Stimulated activated CD8-positive, alpha-beta memory T cell treated with anti-CD3 and anti-CD28 coated beads, Interleukin-4, amount 100 ng/mL, for 4 hours (primary cell): ENCODE measurements at places on chromosomes 2 and 18.

DNA sequence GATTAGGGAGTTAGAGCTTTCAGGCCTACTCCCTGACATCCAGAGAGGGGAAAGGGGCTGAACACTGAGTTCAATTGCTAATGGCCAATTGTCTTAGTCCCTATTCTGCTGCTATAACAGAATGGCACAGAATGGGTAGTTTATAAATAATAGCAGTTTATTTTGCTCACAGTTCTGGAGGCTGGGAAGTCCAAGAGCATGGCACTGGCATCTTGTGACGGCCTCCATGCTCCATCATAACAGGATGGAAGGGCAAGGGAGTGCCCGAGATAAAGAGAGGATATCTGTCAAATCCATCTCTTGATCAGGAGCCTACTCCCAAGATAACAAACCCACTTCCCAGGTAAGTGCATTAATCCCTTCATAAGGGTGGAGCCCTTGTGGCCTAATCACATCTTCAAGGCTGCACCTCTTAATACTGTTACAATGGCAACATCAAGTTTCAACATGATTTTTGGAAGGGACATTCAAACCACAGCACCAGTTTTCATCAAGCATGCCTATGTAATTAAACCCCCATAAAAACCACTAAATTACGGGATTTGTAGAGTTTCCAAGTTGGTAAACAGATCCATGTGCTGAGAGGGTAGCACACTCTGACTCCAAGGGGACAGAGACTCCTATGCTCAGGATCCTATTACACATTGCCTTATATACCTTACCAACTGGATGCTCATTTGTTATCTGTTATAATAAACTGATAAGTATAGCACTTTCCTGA lies 44.6 kb downstream of the BAZ2B start:
- no peak for DNase-seq

- DNase-seq, result no peak
These were observed 80.4 kb downstream of the STK39 start for GRCh38 chr2:168166902-168167510.

DNA sequence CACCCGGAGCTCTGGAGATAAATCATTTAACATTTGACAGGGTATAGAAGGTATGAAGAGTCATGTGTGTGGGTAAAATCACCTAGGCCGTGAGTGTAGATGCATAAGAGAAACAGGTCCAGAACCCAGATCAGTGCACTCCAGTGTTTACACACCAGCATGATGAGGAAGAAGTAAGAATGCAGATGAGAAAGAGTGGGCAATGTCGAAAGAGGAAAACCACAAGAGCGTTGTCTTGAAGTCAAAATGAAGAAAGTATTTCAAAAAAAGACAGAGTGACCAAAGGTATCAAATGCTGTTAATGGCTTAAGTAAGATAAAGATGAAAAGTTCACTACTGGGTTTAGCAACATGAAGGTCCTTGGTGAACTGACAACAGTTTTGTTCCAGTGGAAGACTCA lies 32.0 kb upstream of the PLB1 start:
- no peak for DNase-seq

DNA sequence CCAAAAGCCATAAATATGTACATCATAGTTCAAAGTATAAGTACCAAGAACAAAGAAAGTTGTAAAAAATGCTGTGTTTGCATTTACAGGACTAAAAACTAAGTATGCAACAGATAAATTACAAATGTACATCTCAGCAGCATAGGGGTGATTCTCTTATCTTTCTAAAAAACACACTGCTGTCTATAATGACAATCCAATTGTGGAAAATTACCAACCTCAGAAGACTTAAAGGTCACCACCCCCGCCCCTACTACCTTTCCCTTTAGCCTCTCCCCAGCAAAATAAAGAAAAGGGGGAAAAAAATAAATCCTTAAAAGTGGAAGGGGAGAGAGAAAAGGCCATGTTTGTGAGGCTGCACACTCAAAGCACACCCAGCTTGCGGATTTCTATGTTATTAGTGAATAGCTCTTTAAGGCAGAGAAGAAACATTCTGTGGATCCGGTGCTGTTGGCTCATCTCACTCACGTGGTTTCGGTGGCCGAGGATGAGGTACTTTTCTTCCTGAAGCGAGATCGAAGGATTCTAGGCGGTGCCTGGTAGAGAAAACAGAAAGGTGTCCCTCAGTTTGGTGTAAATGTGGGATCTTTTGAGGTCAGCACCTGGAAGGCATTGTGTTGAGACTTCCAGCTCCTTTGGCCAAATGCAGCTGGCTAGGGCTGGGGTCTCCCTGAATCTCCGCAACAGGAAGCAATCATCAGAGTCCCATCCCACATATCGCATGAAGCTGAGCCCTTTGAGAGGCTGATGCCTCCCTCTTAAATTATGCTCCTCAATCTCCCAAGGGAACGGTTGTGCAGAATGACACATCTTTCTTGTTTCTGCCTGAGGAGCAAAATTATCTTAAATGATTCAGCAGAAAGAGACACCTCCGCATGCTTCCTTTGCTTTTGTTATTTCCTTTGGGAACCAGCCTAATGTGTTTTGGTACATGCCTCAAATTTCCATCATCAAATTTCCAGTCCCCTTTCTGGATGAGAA lies 17.6 kb downstream of the MRPL35 start:
- DNase-seq, result no peak

GRCh38 chr2:121309801-121310200 lies 24.8 kb upstream of the TFCP2L1 start:
- no peak for DNase-seq

DNA sequence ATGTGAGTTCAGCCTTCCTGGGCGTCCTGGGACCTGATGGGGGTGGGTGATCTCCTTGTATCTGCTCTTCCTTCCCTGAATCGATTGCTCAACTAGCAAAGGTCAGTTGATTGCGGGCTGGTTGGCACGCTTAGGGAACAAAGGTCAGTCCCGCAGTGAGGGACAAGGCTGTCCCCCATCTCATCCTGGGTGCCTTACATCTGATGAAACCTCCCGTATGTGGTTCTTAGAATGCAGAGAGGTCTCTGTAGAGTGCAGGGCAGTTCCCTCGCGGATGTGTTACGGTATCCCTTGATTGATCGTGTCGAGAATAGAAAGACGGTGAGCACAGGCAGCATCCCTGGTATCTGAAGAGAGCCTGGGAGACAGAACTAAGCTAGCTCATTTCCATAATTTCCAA lies 56.4 kb upstream of the RBM44 start:
- DNase-seq, result no peak

- DNase-seq, result no peak
These were observed 95.5 kb downstream of the THNSL2 start for GRCh38 chr2:88265352-88266303.

- no peak for DNase-seq
These were observed 80.5 kb downstream of the DTNB start for GRCh38 chr2:25592766-25593292.

GRCh38 chr2:39796134-39796533 lies 17.1 kb upstream of the THUMPD2 start:
- DNase-seq, result no peak

DNA sequence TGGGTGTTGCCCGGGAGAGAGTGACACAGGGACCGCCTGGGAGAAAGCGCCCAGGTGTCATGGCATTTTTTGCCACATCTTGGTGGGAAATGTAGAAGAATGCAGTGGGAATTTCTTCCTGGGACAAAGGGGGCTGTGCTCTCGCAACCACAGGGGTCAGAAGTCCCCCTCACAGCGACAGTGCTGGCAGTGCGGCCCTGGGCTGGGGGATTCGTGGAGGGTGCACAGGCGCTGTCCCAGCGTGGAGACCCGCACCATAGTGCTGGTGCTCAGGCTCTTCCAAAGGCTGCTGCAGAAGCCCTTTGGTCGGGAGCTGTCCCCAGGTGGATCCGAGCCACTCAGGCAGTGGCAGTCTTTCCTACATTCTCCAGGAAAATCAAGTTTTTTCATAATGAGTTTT lies 128.8 kb upstream of the SOX11 start:
- no peak for DNase-seq

DNA sequence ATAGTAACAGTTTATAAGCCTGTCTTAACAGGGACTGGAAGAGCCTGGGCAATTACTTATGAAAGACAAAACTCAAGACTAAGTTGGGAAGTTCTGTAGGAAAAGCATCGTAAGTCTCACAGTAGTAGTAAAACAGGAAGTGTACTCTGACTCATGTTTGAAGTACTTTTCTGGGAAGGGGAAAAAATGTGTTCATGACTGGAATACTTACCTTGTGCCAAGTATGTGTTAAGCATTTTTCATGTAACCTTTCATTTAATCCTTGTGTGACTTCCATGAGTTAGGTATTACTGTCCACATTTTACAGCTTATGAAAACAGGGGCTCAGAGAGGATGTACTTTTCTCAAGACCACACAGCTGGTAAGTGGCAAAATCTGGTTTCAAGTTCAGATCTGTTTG lies 13.7 kb upstream of the SKOR2 start:
- DNase-seq, result no peak

DNA sequence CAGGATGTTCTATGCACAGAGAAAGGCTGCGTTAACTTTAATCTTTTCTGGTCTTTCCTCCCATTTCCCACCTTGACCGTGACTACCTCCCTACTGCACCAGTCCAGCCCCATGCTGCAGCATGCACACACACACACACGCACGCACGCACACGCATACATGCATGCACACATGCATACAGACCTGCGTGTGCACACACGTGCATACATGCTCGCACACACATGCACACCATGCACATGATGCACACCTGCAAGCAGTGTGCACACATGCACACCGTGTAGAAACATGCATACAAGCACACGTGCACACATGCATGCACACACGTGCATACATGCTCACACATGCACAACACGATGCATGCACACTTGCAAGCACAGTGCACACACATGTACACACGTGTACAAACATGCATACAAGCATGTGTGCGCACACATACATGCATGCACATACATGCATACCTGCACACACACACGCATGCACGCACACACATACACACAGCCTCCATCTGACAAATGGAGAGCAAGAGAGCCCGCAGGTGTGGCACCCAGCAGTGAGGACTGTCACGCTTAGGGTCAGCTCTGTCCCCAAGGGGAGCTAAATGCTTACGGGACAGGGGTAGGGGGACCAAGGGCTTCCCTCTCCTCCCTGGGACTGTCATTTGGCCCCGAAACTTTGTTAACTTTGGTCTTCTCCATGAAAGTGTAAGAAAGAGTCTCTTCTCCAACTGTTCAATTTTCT lies 18.2 kb downstream of the SNORC start:
- no peak for DNase-seq

DNA sequence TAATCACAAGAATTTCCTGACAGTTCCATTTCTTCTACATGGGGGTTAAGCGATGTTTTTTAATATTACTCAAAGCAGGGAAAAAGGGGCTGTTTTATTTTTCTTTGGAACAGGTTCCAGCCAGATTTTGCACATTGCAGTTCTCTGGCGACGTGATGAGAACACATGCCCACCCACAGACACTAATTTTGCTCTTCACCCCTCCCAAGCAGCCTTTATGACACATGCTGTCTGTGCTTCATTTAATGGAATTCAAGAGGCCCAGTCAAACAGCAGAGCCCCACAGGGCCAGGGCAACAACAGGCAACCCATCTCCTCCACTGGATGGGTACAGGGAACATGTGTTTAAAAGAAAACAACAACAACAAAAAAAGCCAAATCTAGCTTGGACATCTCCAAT lies 70.8 kb downstream of the SPRED2 start:
- DNase-seq, result no peak

DNA sequence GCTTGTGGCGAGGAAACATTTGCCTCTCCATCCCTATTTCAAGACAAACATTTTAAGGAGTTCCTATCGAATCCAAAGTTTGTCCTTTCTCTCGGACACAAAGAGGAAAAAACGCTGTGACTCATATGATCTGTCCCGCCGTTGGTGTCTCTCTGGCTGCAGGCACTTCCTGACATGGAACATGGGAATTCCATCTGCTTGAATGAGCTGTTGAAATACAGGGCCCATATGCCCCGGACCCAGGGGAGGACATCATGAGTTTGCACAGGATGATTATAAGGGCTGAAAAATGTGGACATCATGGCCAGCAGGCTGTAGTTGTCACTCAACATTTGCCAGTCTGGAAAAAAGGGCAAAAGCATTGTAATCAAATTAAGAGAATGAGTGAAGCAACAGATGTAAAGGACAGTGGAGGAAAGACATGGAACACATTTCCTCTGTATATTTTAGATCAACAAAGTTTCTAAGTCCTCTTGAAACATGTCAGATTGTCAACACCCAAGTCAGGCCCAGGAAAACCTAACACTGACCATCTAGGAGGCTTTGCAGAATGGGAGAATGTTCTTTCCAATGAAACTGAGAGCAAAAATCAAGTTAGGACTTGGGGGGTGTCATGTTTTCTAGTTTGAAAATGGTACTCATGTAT lies 103.2 kb upstream of the SMIM21 start:
- DNase-seq, result no peak

DNA sequence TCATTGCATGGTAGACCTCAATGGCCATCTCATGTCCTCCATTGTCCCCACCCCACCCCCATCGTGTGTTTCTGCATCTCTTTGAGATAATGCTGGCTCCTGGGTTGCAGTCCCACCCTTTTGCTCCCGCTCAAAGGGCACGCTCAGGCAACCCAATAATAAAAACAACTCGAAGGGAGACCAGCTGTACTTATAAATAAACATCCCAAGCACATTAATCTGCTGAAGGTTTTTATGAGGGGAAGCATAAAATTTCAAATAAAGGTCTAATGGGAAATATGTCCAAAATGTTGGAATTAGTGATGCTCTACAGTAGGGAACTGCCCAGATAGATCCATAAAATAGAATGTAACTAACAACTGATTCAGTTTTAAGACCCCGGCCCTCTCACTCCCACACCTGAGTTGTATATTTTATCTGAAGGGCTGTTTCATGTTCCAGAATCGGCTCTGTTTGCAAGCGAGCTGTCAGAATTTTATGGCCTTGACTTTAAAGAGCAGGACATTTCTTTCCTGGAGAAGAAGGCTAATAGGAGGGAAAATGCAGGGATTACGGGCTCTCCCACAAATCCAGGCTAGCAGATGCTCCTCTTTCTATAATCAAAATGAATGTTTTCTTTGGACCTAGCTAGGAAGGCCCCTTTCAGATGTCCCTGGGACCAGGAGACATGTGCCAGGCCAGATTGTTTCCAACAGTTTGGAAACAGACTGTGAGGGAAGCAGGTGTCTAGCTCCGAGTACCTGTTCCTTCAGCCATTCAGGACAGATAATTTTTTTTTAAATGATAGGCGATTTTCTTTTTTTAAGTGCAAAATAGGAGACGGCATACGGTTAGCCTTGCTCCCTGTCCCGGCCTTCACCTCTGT lies 103.7 kb downstream of the APOB start:
- DNase-seq, result no peak

- no peak for DNase-seq
These were observed 52.3 kb upstream of the ITGB6 start for GRCh38 chr2:160252278-160252887.

DNA sequence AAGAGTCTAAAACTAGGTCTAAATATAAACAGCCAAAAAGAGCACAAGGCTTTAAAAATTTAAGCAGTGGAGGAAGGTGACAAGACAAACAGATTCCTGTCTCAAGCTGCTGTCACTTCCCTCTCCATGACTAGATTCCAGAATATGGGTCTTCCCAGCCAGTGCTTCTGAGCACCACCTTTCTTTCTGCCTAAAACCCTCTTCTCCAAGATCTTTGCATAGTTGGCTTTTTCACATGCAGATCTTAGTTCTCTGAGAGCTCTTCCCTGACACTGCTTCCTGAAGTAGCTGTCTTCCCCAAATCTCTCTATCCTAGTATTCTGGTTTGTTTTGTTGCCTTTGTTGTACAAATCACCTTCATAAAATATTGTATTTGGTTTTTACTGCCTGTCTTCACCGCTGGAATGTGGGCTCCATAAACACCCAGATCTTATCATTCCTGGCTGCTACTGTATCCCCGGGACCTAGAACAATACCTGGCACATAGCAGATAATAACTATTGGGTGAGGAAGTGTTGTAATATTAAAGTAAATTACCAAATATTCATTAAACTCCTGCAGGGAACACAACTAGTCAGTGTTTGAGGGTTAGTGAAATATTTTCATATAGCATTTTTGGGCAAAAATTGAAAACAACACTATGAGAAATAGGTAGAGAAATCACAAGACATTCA lies 150.2 kb downstream of the CCDC85A start:
- no peak for DNase-seq
